T47D (cell line): ENCODE measurements at places on chromosomes 11 and 22.

DNA sequence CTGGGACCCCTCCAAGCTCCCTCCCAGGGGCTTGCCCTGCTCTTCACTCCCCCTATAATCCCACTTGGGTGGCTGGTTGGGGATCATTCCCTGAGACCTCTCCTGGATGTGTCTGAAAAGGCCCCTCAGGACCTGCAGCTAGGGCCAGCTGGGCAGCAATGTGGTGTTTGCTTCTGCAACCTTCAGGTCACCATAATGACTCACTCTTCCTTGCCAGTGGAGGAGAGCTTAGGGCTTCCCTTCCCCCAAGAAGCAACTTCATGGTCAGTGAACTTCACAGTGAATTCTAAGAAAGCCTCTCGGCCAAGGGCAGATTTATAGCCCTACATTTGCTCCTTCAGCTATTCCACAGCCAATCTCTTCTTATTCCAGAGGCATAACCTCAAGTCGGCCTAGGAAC lies 45.1 kb upstream of the TSPAN18 start:
- DNase-seq: peak; percentile 9

GRCh38 chr11:8871171-8871775 lies 39.7 kb upstream of the AKIP1 start:
- peak; percentile 67 for DNase-seq

GRCh38 chr11:100536979-100537378 lies 150.1 kb upstream of the ARHGAP42 start:
- DNase-seq: no peak

DNA sequence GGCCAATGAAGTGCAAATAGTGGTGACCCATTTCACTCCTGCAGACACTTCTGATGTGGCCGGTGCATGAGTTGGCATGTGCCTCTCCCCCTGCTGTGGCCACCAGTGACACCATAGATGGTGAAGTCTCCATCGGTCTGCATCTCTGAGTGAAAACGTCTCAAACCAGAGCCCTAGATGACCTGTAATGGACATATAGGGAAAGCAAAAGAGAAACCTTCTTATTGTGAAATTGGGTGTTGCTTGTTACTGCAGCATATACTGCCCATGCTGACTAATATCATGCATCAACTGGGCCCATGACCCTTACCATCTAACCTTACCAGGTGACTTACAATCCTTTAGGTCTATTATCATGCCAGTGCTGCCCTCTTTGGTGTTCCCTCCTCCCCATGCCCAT lies 11.7 kb upstream of the VPS37C start:
- no peak for DNase-seq

GRCh38 chr22:31616315-31616980 lies 45.6 kb downstream of the PISD start:
- DNase-seq: no peak

DNA sequence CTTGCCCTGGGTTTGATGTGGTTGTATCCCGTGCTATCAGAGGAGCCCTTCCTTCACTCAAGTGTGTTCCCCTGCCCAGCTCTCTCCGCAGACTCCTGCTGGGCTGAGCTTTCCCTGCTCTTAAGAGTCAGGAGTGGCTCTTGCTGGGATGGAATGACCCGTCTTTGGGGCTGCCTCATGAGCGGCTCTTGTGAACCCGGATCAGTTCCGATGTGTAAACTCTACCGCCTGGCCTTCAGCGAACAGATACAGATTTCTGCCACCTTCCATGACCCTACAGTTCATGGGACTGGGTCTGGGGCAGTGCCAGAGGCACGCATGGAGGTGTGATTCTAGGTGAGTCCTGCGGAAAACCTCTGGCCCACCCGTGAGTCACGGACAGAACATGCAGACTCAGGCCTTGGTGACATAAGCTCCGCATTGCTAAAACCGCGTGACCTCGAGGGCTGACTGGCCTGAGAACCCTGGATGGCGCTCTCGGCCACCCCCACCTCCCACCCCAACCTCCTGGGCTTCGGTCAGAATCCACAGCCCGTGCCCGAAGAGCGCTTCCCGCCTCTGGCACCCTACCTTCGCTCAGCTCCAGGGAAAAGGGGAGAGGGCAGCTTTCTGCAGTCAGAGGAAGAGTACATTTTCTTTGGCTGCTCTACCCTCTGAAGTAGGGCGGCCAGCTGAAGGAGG lies 1.3 kb upstream of the ZBTB16 start:
- DNase-seq: no peak

GRCh38 chr11:120601536-120601935 lies 90.0 kb downstream of the GRIK4 start:
- no peak for DNase-seq

- DNase-seq: no peak
Observed at GRCh38 chr11:58121096-58121495, 4.2 kb downstream of the OR9I1 start.

- DNase-seq: no peak
Observed at GRCh38 chr22:48319321-48320047, 1508.2 kb downstream of the BRD1 start.

DNA sequence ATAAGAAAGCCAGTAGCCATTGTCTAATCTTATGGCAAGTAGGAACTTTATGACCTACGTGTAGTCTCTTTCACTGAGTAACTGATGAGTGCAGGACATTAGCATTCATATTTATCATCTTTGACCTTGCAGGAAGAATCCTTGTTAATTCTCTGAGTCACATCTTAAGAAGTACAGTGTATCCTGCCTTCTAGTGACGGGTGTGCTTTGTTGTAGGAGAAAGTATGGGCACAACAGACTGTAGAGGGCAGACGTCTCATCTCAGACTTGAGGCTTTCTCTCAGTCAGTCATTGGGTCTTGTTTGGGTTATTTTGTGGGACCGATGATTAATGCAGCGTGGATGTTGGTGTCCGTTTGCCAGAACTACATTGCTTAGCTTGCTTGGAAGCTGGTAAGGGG lies 6.8 kb downstream of the RNF214 start:
- DNase-seq: no peak

GRCh38 chr11:43576320-43576802 lies 104.2 kb upstream of the HSD17B12 start:
- no peak for DNase-seq

GRCh38 chr11:38191101-38191500 lies 1593.1 kb upstream of the RAG2 start:
- peak; percentile 26 for DNase-seq

GRCh38 chr22:16932577-16932976 lies 75.4 kb downstream of the GAB4 start:
- DNase-seq: peak; percentile 47

DNA sequence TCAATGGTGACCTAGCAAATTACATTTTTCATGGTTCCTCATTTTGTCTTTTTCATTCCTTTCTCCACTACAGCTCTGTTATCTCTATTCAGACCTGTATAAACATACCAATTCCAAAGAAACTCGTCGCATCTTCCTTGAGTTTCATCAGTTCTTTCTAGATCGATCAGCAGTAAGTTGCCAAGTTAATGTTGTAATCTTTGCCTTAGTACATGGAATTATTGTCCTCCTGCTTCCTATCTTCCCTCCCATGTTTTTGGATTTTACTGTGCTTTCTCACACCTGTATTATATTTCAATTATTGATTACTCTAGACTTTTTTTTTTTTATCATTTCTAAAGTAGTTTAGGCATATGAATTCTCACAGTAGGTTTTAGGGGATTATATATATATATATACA lies 69.5 kb upstream of the GRIK4 start:
- DNase-seq: no peak

GRCh38 chr11:125055107-125055715 lies 7.9 kb upstream of the SLC37A2 start:
- peak; percentile 80 for DNase-seq

- no peak for DNase-seq
Observed at GRCh38 chr11:44803009-44803408, 76.2 kb downstream of the TSPAN18 start.

DNA sequence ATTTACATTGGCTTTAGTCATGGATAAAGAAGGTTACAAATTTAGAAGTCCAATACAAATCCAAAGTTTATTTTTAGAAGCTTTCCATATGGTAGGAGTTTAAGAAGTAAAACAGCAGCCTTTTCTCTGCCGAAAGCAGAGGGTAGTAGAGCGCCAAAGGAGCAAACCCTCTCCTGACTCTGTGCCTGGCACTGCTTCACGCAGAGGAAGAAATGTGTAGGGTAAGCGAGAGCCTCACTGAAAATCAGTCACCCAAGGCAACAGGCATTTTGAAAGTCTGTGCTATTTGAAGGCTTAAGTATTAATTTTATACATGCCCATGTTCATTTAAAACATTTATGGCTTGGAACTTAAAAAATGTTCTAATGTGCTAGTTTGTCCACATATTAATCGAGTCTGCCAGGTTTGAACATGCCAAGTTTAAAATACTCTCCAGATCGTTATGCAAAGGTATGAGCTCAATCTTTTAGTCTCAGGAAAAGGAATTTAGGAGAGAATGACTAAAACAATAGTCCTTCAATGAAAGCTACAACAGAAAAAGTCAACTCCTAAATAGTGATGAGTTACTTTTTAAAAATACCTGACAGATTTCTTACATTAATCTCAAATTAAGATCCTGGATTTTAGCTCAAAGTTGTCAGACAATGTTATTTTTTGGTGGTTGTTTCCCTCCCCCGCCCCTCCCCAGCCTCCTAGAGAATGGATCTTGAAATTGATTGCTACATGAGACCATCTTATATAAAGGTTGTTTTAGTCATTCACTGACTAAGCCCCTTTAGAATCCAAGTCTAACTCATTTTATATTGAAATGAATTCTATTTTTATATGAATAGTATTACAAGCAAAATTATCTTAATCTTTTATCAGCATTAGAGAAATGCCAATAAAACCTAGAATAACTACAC lies 38.7 kb downstream of the MRTFA start:
- DNase-seq: no peak

- DNase-seq: no peak
Observed at GRCh38 chr11:43872995-43873394, 7.6 kb upstream of the ALKBH3 start.

DNA sequence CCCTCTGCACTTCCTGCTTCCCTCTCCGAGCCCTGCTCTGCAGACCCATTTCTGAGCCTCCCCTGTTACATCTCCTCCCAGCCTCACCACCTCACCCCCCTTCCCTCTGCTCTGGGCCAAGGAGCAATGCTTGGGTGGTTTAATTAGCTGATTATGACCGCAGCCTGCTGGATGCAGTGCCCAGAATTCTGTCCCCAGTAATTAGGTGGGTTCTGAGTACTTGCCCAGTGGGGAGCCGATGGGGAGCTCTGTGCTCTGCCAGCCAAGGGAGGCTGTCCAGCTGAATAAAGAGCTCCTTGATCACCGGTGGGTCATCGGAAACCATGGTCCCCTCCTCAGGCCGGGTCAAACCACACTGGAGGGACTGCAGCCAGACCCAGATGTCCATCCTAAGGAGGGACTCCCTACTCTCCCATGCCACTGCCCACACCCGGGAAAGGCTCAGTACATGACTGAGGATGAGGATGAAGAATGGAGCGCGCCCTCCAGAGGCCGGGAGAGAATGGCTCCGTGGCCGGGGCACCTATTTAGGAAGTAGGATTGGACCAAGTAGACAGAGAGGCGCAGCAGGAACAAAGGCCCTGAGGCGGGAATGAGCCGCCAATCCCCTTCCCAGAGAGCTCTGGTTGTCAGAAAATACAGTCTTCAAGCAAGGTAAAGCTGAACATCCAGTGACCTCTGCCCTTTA lies 9.1 kb downstream of the ARRB1 start:
- DNase-seq: no peak

- DNase-seq: no peak
Observed at GRCh38 chr22:47107431-47107830, 345.0 kb downstream of the TBC1D22A start.

DNA sequence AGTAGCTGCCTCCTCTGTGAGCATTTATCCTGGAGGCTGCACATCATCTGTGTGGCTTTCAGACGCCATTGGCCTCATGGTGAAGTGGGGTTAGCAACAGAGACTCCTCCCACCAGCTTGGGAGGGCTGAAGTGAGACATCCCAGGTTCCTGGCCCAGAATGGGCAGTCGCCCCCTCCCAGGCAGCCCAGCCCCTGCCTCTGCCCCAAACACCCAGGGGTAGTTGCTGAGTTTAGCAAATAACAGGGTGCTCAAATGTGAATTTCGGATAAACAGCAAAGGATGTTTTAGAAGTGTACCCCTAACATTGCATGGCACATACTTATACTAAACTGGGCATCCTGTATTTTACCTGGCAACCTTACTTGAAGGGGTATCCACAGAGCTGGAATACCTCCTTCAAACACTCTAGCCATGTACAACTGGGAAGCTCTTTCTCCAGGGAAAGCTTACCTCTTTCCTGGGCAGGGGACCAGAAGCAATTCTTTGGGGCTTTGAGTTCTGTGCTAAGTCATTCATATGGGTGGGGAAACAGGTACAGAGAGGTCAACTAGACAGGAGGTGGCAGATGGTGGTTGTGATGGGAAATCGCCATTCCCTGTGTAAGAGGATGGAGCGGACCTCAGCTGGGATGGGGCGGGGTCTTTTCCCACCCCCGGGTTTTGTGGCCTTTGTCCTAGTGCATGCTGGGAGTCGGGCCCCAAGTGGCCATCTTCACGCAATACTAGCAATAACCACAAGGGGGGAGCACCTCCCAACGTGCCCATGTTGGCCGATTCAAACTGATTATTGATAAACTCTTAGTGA lies 19.3 kb downstream of the MTFP1 start:
- peak; percentile 46 for DNase-seq

DNA sequence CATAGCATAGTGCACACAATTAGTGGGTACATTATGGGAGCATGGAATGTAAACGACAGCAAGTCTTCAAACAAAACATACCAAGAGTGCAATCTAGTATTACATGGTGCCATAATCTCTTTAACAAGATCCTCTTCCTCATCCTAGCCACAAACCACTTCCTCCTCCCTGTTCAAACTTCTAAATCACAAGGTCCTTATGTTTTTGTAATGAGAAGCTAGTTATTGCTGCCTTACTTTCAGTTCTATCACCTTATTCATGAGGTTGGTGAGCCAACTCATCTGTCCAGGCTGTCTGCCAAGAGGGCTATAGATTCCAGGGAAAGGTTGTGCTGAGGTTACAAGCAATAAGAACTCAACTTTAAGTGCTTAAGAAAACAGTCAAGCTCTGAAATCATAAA lies 195.4 kb upstream of the ARHGAP20 start:
- DNase-seq: peak; percentile 42

GRCh38 chr11:1120532-1121330 lies 37.0 kb upstream of the MUC5AC start:
- DNase-seq: no peak

DNA sequence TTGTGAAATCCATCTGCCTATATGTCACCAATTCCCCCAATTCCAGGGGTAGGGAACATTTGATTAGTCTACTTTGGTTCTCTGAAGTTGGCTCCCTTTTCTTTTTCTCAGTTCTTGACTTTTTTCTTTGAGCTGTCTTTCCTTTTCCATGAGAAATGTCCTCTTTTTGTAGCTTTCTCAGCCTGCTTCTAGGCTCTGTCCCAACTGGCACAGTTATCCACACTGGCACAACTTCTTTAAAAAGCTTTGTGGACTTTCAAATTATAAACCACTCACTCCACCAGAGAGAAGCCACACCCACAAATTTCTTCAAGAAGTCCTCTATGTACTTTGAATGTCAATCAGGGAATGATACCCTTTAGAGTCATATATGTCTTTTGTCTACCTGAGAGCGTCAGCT lies 100.5 kb downstream of the TTC17 start:
- no peak for DNase-seq

GRCh38 chr11:829176-829846 lies 1.6 kb downstream of the CRACR2B start:
- DNase-seq: peak; percentile 69

GRCh38 chr22:36569999-36570398 lies 41.0 kb upstream of the EIF3D start:
- DNase-seq: no peak

- DNase-seq: no peak
Observed at GRCh38 chr11:64620381-64620971, 29.5 kb downstream of the SLC22A12 start.

- no peak for DNase-seq
Observed at GRCh38 chr11:119709638-119710346, 19.2 kb downstream of the NECTIN1 start.
